ENCODE measurements at places on chromosomes 6 and 20. TPM values are rescaled to one million over a fixed set of nuclear protein-coding genes. Genes with fewer than 3 reads are reported as not detected.

C20orf204 gene
- not detected for polyA plus RNA-seq

PI3 gene
- not detected for polyA plus RNA-seq

- DNase-seq = no peak
Observed at GRCh38 chr6:7787137-7787608, 61.3 kb downstream of the BMP6 start.

FNDC1 gene
- not detected for polyA plus RNA-seq

PNLDC1 gene
- polyA plus RNA-seq = 0.21 TPM

MUC21 gene
- polyA plus RNA-seq = not detected

GRCh38 chr6:117298941-117299340 is 33.6 kb downstream of the VGLL2 start:
- no peak for DNase-seq

DNA sequence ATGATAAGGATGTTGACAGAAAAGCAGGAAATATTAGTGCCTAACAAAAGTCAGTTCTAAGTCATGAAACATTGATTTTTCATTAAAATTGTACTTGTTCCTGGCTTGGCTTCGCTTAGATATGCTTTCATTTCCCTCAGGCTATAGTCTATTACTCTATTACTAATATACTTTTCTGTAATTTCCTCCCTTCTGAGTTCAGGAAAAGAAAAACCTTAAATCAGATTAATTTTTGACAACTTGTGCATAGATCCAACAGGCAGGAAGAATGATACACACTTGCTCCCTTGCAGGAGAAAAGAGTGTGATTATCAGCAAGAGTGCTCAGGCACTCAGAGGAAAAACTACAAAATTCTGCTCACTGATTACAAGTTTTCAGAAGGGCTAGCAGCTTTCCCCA is 145.2 kb upstream of the THEMIS start:
- no peak for DNase-seq

DNA sequence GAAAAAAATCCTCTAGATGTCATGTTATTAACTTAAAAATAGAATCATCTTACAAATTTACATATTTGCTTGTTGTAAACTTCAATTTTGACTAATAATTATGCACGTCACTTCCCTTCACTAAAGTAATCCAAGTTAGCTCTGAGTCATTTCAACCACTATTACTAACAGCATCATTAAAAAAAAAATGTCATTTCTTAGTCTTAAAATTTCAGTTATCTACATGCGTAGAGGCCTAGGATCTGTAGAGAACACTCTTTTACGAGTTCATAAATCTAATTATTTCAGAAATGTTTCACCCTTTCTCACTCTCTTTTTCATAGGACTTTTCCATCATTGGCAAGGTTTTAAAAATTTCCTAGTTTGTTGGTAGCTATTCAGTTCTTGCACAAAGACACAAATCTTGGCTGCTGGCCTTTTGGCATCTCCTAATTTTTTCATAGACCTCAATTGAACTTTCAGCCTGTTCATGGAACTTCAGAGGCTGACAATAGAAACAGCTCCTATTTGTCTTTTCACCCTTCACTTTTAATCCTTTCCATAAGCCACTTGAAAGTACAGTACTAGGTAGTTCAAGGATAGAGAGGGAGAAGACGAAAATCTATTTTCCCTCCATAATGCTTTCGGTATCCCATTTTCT is 61.5 kb downstream of the OGFRL1 start:
- no peak for DNase-seq

GRCh38 chr6:37495244-37495934 is 4.3 kb downstream of the CCDC167 start:
- DNase-seq = no peak

- DNase-seq = no peak
Observed at GRCh38 chr6:110756817-110757216, 58.5 kb downstream of the CDK19 start.

DNA sequence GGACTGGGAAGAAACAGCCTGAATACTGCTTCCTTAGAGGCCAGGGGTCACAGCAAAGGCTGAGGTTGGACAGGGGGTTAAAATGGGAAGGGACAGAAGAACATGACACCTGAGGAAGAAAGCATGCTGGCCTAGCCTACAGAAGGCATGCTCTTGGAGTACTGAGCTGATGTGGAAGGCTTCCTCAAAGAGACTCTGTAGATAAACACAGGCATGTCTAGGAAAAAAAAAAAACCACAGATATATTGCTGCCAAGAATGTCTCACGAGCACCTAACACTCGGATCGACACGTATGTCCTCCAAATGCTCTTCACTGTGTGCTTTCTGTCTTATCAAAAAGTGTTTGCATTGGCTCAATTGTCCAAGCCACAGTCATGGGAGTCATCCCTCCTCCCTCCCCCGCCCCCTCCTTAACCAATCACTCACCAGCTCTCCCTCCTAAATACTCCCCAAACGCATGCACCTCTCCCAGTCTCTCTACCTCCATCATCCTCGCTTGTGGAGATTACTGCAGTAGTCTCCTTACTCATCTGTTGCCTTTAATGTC is 101.1 kb upstream of the LRFN2 start:
- DNase-seq = no peak

Data from immature natural killer cell (primary cell).